ENCODE measurements at places on chromosomes 12 and 14.
A peak's percentile ranks its signal among the peaks of the same experiment; 100 is the strongest.

DNA sequence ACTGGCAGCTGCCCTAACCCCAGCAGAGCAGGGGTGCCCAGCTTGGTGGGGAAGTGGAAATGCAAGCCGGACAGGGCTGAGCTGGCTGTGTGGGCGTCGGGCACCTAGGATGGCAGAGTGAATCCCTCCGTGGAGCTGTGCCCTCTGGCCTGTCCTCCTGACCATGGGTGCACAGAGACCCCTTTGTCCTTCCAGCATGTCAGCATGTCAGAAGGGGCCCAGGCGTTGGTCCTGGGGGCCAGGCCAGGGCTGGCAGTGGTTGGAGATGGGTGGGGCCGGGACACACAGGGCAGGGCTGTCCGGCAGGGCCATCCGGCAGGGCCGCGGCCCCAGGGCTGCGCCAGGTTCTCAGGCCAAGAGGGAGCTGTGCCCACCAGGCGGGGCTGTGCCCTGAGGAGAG, 8.8 kb upstream of the TEX22 start:
- DNase-seq: no peak

DNA sequence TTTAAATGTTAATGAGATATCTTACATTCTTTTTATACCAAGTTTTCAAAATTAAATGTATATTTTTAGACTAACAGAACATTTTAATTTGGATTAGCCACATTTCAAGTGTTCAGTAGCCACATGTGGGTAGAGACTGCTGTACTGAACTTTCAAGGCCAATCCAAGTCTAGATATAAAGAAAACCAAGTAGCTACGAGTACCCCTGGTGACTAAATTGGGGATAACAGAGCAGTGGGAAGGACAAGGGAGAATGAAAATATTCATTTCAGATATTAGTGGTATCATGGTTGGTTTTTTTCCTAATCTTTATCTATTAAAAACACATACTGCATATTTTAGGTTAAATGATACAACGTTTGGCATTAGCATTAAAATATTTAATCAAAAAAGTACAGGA, 69.4 kb upstream of the RHOJ start:
- no peak for DNase-seq

DNA sequence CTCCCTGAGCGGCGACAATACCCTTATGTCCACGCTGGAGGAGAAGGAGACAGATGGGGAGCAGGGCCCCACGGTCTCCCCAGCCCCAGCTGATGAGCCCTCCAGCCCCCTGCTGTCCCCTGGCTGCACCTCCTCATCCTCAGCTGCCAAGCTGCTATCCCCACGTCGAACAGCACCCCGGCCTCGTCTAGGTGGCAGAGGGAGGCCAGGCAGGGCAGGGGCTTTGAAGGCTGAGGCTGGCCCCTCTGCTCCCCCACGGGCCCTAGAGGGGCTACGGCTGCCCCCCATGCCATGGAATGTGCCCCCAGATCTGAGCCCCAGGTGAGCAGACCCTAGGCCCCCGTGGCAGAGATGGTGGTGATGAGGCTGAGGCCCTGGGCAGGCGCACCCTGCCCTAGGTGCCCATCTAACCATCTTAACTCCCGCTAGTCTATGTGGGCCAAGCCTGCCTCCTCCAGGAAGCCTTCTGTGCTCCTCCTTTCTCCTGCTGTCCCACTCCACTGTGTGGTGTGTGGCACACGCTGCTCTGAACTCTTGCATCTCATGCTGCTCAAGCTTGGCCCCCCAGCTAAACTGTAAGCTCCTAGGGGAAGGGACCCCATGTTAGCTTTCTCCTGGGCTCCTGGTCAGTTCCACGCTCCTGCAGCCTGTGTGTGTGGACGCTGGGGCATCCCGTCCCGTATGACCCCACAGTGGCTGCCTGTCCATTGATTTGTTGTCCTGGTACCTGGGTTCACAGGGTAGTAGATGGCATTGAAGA, 12.1 kb downstream of the MCRS1 start:
- no peak for DNase-seq

- DNase-seq: no peak
Observed at GRCh38 chr12:65999564-66000280, 130.8 kb downstream of the LLPH start.

DNA sequence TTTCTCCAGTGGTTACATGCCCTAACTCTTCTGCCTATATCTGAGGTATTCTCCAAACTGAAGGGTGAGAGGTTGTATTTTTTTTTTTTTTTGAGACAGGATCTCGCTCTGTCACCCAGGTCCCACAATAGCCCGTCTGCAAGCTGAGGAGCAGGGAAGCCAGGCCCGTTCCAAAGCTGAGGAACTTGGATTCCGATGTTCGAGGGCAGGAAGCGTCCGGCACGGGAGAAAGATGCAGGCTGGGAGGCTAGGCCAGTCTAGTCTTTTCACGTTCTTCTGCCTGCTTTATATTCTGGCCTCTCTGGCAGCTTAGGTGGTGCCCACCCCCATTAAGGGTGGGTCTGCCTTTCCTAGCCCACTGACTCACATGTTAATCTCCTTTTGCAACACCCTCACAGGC, 67.0 kb upstream of the DYNC1H1 start:
- no peak for DNase-seq

- DNase-seq: no peak
Observed at GRCh38 chr12:45183246-45183645, 32.6 kb upstream of the ANO6 start.

DNA sequence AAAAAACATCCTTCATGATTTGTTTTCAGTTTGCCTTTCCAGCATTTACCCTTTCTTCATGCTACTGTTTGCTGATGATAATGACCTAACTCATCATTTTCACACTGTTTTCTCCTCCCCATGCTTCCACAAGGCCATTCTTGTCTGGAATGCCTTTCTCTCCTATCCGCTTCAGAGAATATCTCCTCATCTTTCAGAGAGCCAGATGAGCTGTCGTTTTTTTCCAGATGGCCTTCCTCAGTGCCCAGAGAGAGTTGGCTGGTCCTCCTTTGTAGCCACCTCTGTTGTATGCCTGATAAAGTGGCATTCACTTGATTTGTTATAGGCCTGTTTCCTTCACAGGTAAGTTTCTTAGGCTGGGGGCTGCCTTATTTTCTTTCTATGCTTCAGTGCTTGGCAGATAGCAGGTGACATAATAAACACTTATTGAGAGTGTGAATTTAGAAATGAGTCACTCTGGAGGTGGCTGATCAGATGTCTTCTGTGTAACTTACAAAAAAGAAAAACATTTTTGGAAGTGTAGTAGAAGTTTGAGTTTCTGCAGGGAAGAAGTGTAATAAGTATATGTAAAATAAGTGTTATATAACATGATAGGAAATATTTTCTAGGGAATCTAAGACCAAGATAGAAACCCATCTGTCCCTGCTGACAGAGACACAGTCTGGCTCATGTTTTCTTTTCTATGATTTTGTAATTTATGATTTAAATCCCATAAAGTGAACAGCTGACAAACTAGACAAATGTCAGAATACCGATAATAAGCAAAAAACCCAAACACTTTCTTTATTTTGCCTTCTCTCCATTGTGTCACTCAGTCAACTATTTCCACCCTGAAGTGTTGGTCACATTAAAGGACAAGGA, 174.5 kb downstream of the DACT1 start:
- DNase-seq: no peak

DNA sequence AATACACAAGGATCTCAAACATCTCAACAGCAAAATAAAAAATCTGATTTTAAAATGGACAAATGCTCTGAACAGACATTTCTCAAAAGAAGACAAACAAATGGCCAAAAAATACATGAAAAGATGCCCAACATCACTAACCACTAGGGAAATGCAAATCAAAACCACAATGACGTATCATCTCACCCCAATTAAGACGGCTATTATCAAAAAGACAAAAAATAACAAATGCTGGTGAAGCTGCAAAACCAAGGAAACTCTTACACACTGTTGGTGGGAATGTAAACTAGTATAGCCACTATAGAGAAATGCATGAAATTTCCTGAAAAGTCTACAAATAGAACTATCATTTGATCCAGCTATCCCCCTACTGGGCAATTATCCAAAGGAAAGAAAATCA, 145.0 kb downstream of the BTG1 start:
- DNase-seq: no peak

GRCh38 chr14:61504901-61505300, 183.5 kb downstream of the PRKCH start:
- DNase-seq: no peak

DNA sequence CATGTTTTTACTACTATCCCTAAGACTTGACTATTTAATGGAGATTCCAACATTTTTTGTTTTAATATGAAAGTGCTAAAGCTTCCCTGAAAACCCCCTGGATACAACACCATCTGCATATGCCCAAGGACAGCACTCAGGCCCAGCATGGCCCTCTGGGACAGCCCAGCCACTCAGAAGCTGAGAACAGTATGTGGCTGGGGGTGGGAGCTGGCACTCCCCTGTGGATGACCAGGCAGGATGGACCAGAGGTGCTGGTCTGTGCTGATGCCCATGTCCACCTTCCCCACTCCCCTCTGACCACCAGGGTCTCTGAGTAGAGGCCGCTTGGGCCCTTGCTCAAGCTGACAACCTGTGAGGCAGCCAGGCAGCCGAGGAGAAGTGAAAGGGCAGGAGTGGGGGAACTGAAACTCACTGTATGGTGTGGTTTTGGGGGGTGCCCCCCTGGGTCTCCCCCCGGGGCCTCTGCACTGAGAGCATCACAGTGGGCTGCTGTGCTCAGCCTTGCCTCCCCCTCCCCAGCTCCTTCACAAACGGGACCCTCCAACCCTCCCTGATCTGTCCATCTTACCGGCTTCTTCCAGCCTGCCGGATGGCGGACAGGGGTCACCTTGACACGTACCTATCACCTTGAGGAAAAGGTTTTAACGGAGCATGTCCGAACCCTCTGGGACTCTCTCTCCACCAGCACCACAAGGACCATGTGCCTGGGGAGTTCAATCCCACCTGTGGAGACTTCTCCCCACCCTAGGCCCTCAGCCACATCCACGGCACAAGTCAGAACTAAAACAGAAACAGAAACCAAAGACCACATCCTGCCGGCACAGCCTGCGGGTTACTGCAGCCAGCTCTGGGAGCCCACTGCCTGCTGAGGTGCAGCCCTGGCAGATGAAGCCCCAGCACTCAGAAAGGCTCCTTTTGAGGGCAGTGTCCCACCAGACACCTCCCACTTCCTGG, at the start of gene TMEM229B:
Gene TMEM229B (minus strand): TSS at position 785 of the 957 bp plus-strand sequence. CDS start 14,798 bp downstream, outside the sequence.
- peak; percentile 97 for DNase-seq

GRCh38 chr12:132014092-132014914, 64.6 kb downstream of the EP400 start:
- DNase-seq: no peak

- DNase-seq: no peak
Observed at GRCh38 chr14:90698379-90698869, 117.8 kb downstream of the TTC7B start.

- no peak for DNase-seq
Observed at GRCh38 chr14:26286913-26287205, 311.0 kb downstream of the NOVA1 start.

- no peak for DNase-seq
Observed at GRCh38 chr12:72365151-72365550, 93.0 kb downstream of the TRHDE start.

- DNase-seq: no peak
Observed at GRCh38 chr12:13126494-13126893, 23.0 kb upstream of the GSG1 start.

DNA sequence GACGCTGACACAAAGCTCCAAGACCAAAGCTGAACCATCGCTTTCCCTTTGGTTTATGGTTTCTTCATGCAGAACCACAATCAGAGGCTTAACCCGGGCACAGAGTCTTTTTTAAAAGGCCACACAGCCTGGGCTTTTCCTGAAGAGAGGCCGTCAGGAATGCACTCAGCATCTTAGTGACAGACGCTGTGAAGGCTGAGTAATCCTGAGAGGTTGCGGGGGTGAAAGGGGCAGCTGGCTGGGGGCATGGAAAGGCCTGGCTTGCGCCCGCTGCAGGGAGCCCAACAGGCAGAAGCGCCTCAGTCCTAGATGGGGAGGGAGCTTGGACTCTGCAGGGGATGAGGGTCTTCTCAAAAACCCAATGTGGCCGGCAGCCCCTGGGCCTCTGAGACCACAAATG, 13.6 kb downstream of the CTDSP2 start:
- no peak for DNase-seq

DNA sequence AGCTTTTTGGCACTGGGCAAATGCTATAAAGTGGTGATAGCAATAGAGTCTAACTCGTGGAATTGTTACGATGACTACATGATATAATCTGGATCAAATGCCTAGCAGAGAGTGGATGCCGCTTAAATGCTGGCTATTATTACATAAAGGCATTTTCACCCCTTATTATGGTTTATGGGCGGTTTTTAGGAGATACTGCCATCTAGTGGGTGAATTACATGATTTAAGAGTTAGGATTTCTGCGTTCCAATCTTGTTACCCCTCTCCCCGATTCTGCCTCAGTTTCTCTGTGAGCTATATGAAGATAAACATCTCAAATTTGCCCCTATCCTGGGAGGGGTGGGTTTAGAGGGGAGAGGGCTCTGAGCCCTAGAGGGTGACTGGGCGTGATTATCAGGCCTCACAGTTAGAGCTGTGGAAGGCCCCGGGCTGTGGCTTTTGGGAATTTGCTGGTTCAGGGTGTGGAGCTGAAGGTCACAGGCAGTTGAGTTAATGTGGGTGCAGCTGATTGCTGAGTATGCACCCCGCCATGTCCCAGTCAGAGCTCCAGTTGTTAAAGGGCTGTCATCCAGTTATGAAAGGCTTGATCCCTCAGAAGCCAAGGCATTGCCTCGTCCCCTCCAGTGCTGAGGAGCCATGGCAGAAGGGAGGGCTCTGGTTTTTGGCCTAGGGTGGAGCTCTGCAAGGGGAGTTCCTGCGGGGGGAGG, 14.4 kb downstream of the CLSTN3 start:
- DNase-seq: no peak

- DNase-seq: no peak
Observed at GRCh38 chr12:30996752-30997151, 70.2 kb downstream of the TSPAN11 start.

DNA sequence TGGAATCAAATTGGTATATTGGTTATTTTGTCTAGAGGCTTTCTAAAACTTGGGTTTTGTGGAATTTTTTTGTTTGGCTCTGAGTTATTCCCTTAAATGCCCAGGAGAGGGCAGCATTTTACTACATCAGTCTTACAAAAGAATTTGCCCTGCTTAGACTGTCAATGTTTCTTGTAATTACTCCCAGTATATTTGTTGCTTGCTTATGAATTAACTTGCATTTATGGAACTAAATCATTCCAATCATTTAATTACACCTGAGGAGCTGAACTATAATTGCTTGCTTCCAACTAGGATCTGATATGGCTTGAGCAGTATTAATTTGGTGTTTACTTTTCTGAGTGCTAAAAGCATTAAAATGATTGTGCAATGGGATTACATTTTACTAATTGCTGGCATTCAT, 48.7 kb downstream of the MIPOL1 start:
- DNase-seq: no peak

- DNase-seq: no peak
Observed at GRCh38 chr14:35335388-35336092, 43.4 kb downstream of the PSMA6 start.
